ENCODE measurements at places on chromosomes 2 and 18. TPM values are rescaled to one million over a fixed set of nuclear protein-coding genes. Genes with fewer than 3 reads are reported as not detected.

GRCh38 chr2:48345176-48345575 is 184.8 kb upstream of the STON1 start:
- no peak for DNase-seq

ABHD1 gene
- 0.41 TPM for total RNA-seq

GAD1 gene
- 80.7 TPM for total RNA-seq

RGPD8 gene
- 39.1 TPM for total RNA-seq

GRCh38 chr2:30222031-30222430 is 9.3 kb upstream of the LBH start:
- no peak for DNase-seq

DNA sequence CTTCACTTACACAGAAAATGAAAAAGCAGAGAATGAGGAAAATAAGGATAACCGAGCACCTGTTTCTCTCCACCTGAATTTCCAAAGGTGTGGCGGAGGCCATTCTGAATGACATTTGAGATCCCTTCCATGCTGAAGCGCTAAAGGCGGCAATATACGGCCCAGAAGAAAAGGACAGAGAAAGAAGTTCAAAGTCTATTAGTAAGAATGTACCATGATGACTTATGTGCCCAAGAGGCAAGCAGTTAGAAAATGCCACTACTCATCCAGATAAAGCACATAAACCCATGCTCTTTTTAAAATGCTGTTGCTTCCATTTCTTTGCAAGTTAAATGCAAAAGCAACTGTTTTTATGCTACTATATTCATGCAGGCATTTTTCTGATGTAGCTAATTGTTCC is 37.2 kb downstream of the FEZ2 start:
- no peak for DNase-seq

DES gene
- total RNA-seq, result 0.41 TPM

DNA sequence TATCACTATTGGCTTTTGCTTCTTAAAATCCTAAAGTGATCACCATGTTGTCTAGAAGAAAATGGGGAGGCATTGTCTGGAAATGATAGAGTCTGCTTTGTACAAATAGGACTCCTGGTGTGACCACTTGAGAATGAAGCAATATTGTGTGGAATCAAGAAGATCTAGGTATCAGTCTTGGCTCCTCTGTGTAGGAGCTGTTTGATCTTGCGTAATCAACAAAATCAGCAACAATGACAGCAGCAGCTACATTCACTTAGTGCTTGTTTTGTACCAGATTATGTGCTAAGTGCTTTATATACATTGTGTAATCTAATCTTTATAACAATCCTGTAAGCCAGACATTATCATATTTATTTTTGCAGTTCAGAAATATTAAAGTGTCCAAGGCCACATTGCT is 17.8 kb downstream of the NCOA1 start:
- no peak for DNase-seq

MTCL1 gene
- total RNA-seq, result 15.9 TPM

DNA sequence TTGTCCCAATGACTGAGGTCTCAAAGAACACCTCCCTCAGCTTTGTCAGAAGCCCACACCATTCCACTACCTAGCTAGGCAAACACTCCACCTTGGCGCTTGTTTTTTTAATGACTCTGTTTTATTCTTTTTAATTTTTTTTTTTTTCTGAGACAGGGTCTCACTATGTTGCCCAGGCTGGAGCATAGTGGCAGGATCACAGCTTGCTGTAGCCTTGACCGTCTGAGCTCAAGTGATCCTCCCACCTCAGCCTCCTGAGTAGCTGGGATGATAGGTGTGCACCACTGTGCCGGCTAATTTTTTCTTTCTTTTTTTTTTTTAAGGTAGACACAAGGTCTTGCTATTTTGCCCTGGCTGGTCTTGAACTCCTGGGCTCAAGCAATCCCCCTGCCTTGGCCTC is 101.9 kb downstream of the SLC25A12 start:
- no peak for DNase-seq

SPEG gene
- 13.0 TPM for total RNA-seq

DNA sequence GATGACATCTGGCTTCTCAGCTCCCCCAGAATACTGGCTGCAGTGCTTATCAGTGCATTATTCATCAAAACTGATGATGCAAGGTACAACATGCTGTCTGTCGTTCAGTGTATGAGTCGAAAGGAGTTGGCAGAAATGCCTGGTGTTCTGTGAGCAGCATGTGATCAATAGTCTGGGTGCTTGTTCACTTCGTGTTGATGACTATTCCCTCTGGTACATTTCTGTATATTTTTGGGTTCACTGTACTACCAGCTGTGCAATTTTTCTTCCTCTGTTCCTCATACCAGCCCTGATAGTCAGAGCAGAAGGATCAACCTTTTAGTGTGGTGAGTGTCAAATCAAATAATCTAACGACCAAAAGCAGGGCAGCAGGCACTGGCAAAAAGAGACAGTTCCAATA is 59.0 kb upstream of the KLHL14 start:
- no peak for DNase-seq

GRCh38 chr2:121362774-121363173 is 77.8 kb upstream of the TFCP2L1 start:
- DNase-seq, result no peak

- no peak for DNase-seq
Measured at GRCh38 chr2:148534416-148535204, 109.9 kb upstream of the EPC2 start.

DNA sequence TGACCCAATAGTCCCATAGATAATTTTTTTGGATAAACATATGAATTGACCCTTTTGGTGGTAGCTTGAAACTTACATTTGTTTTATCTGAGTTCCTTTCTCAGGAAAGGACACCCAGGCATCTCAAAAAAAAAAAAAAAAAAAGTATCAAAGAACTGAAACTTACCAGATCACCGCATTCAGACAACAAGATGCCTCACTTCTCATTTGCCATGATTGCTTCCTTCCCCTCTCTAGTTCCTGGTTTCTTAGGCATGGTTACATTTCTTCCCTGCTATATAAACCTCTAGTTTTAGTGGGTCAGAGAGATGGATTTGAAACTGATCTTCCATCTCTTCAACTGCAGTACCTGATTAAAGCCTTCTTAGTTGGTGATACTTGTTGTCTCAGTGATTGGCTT is 240.1 kb downstream of the ACKR3 start:
- DNase-seq, result no peak

DNA sequence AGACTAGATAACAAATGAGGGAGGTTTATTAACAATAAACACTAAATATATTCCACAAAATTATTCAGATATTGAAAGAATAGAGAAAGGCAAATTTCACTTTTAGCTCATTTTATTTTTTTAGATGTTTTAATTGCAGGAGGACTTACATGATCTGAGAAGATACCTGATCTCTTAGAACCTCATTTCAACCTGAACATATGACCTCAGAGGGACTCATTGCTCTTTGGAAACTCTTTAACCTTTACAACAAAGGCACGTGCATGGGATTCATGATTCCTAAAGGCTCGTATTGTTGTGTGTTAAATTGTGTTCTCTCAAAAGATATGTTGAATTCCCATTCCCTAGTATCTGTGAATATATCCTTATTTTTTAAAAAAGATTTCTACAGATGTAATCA is 35.7 kb upstream of the ITGA4 start:
- no peak for DNase-seq

- no peak for DNase-seq
Measured at GRCh38 chr2:232901736-232902578, 31.9 kb downstream of the SNORC start.

GRCh38 chr18:23240609-23240930 is 105.3 kb downstream of the CABLES1 start:
- no peak for DNase-seq

- DNase-seq, result no peak
Measured at GRCh38 chr18:23412351-23412964, 40.6 kb upstream of the RIOK3 start.

FAM98A gene
- total RNA-seq, result 12.2 TPM

ST8SIA3 gene
- total RNA-seq, result 18.8 TPM

DNA sequence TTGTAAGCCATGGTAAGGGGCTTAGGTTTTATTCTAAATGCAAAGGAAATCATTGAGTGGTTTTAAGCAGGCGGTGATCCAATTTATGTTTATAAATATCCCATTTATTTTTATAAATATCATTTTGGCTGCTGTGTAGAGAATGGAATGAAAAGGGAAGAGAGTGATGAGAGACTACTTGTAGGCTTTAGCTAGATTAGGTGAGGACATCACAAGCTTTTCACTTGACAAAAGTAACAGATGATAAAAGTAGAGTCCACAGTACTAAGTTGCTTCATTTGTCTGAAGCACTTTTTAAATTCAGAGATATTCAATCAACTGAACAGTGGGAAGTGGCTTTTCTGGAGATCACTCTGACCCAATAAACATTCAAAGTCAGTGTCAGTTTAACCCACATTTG is 65.4 kb upstream of the FSHR start:
- no peak for DNase-seq

DNA sequence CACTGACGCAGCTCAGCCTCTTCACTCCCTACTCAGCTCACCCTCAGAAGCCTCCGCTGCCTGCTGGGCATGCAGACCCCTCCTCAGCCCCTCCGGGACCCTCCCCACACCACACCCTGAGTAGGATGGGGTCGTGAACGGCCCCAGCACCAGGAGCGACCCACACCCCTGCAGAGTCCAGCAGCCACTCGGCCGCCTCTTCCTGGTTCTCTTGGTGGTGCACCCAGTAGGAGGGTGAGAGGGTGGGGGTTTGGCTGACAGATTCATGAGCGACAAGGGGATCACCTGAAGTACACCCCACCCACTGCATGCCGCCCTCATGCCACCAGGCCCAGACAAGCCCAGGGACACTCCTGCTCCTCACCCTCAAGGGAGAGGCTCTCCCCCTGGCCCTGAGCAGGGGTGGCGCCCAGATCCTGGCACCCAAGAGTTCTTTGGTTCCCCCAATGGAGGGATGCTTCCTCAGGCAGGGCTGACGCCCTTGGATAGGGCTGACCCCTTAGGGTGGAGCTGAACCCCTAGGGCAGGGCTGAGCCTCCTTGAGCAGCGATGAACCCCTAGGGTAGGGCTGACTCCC is 76.6 kb upstream of the GPC1 start:
- DNase-seq, result no peak

DNA sequence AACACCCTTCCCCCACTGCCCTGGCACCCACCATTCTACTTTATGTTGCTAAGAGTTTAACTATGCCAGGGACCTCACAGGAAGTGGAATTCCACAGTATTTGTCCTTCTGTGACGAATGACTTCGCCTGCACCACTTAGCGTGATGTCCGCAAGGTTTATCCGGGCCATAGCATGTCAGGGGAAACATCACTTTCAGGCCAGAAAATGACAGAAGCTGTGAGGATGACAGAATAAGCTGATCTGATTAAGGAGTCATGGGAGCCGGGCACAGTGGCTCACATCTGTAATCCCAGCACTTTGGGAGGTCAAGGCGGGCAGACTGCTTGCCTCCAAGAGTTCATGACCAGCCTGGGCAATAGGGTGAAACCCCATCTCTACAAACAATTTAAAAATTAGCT is 248.8 kb downstream of the EIPR1 start:
- DNase-seq, result no peak

DNA sequence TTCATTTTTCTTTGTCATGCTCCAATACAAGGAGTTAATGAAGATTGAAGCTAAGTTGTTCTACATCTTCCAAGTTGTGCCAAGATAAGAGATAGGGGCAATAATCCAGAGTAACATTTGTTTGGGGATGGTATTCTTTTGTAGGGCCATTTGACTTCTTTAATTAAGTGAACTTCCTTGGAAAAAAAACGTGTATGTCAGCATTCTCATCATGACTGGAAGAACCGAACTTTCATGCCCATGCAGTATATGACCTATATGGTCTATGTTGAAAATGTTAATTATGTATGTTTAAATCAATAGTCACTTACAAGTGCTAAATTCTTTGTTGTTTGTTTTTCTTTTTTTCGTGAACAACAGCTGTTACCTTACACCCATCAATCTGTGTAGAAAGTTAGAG is 319.5 kb upstream of the LRRTM1 start:
- DNase-seq, result no peak

DNA sequence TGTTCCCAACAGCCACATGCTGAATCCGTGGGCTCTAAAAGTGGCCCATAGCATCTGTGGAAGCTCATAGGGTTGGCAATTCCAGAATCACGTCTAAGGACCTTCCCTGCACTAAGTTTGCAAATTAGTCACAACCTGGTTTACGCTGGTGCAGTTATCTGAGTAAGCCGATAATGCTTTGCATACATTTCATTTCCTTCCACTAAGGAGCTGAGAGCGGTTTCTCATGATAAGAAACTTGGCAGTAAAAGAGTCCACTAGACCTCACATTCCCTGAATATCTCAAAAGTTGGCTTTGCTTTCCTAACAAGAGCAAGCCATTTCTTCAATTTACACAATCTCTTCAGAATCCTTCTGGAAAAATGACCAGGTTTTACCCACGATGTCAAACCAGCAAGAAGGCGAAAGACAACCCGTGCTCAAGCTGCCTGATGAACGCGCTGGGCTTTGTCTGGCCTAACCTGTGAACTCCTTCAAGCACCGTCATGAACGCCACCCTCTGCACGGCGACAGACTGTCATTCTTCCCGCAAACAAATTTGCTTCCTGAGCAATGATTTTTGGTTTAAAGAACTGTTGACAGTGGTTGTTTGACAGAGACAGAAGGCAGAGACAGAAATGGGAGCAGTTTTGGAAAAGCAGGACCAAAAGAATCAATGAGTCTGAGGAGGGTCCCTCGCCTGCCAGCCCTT is 73.0 kb upstream of the COPS8 start:
- DNase-seq, result no peak

DNA sequence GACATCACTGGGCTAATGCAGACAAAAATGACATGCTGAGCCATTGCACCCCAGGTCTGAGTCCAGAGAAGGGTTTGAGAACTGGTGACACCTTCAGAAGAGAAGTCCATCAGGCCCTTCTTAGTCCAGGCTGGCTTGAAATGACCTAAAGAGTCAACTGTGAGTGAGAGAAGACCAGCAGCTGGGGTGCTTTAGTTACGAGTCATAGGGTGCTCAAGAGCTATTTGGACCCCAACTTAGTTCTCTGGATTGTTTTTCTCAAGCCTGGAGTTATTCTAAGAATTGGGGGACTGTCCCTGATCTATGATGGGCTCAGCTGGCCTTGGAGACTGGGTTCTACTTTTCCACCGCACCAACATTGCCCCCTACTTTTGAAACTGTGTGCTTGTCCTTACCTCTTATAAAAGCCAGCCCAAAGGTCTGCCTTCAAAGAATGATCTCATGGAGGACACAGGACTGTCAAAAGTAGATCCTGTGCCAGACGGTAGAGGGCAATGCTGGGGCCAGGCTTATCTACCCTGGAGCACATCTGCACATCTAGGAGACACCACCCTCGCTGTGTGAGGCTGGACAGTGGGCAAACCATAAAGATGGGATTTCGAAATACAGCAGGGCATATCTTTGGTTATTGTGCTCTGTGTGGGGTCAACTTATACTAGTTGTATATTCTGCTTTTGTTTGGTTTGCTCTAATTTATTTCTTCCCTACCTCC is 333.0 kb upstream of the SLC14A2 start:
- DNase-seq, result no peak

Data from frontal cortex (tissue), 4 donors.